ENCODE measurements at places on chromosomes 6 and 20.

- DNase-seq, result no peak
These were observed 1.1 kb downstream of the RGS17 start for GRCh38 chr6:153129873-153130514.

DNA sequence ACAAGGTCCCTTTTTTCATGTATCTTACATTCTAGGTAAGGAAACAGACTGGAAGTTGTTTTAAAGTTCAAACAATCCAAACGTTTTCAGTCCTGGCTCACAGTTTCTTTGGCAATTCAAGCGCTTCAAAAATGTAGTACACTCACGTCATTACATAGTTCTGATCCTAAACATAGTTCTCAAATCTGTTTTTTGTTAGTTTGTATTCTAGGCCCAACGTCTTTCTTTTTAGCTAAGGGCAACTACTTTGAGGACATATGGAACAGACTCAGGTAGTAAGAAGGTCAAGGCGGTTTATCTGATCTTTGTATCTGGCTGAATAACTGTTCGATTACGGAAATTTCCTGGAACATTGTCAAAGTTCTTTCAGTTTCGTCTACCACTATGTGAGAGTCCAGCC is 36.9 kb upstream of the PLCB4 start:
- DNase-seq, result no peak

DNA sequence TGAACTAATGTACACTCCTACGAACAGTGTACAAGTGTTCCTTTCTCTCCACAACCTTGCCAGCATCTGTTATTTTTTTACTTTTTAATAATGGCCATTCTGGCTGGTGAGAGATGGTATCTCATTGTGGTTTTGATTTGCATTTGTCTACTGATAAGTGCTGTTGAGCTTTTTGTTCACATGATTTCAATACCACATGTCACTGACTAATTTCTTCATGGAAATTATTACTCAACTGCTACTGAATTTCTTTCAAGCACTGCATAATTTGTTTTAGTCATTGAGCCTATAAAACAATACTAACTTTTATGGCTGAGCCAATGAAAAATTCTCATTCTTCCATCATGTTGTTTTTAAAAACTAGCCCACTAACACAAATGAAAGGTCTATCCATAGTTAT is 115.4 kb downstream of the FRK start:
- no peak for DNase-seq

DNA sequence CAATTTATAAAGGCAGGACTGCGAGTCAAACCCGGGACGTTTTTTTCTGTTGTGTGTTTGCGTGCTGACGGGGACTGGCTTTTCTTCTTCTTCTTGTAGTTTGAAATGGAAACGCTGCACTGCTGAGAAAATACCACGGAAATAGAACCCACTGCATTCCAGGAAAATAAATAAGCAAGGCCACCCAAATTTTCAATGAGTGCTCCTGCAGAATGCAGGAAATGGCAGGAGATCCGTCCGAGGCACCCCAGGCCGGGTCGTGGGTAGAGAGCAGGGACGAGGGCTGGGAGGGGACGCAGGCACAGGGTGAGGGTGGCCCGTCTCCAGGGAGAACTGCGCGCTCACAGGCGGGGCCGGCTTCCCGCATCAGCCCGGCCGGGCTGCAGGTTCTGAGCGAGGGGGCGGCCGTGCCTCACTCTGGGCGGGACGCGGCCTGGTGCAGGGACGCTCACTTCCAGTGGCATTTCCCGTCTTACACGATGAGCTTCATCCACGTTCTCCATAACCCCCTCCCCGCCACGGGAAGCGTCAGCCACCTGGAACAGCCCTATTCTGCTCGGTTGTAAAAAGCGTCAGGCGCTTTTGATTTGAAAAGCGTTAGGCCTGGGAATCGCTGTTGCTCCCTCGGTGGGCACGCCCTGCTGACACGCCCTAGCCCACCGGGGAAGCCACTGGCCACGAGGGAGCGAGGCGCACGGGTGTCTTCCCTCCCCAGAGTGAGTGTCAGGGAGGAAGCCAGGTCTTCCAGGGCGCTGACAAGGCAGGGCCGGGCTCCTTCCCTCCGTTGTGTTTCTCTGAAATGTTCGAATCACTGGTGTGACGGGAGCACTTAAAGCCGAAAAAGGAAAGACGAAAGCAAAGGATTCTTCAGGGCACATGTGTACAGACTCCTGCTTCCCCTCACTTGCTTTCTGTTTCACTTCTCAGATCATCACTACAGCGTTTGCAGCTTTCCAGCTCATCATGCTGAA is 17.9 kb upstream of the EXOC2 start:
- DNase-seq, result peak; percentile 40

DNA sequence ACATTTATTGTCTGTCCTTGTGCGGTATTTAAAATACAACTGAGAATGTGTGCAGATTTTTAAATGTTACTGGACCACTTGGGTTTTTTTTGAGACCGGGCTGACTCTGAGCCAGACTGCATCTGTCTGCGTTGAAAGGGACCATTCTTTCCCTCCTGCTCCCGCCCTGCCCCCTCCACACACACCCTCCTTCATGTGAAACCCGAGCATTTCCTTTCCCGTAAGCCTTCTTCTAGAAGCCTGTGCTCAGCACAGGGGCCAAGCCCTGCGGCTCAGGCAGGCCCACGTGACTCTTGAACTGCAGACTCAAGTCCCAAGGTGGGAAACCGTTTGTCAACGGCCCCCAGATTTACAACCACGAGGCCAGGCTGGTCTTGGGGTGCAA is 82.7 kb upstream of the FOXC1 start:
- no peak for DNase-seq

DNA sequence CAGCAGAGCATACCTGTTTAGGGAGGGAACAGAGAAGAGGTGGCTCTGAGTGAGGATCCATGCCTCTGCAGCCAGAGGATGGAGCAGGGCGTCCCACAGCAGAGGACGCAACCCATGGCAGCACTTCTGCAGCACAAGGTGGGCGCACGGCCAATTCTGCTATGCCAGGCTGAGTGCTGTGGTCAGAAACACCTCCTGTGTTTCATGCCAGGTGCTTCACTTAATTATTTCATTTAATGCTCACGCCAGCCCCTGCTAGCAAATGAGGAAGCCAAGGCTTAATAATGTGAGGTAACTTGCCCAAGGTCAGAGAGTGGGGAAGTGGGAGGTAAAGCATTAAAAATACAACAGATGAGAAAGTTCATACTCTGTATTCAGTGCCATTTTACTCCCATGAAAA is 68.5 kb upstream of the PTGIS start:
- no peak for DNase-seq

DNA sequence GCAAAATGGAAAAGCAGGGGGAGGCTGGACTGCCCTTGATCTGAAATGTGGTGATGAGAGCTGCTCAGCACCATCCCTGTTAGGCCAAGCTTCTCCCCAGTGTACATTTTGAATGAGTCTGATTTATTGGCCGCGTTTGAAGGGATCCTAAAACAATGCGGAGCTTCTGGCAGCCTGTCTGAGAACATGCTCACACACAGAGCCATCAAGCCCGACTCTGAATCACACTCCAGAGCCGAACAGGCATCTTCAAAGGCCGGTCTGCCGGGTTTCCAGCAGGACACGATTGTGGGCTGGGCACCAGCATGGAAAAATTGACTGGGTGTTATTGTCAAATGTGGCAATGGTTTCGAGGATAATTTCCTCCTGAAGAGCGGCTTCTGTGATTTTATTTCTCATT is 235.9 kb downstream of the TFAP2C start:
- DNase-seq, result no peak

- no peak for DNase-seq
These were observed 57.4 kb upstream of the EDN3 start for GRCh38 chr20:59242714-59243626.

- no peak for DNase-seq
These were observed 9.4 kb downstream of the TREML2 start for GRCh38 chr6:41191569-41191968.

DNA sequence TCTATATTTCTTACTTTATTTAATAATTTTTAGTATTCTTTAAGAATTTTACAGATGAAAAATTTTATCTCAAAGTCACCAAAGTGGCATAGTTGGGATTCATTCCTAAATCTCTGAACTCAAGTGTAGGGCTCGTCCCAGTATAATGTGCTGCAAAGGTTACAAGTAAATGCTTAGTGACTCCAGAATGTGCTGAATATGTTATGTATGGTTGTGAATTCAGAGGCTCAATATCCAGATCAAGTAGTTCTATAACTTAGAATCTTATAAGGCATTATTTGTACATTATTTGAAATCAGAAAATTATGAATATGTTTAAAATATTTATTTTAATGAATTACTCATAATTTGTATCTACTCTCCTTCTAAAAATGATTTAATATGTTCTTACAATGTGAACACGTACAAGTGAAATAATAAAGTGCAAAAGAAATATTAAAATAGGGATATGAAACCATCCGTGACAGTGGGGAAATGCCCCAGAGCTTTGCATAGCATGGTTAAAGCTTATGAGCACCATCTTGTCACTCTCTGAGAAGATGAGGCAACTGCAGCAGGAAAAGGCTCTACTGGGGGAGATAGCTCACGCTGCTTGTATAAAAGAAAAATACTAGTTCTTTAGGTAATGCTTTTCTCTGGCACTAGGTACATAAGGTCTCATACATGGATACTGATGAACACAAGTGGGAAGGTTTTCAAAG is 259.0 kb downstream of the FOXC1 start:
- no peak for DNase-seq

GRCh38 chr6:79801362-79801761 is 146.0 kb downstream of the ELOVL4 start:
- DNase-seq, result no peak

GRCh38 chr6:13711324-13711732 is 307 bp downstream of the RANBP9 start:
- no peak for DNase-seq

DNA sequence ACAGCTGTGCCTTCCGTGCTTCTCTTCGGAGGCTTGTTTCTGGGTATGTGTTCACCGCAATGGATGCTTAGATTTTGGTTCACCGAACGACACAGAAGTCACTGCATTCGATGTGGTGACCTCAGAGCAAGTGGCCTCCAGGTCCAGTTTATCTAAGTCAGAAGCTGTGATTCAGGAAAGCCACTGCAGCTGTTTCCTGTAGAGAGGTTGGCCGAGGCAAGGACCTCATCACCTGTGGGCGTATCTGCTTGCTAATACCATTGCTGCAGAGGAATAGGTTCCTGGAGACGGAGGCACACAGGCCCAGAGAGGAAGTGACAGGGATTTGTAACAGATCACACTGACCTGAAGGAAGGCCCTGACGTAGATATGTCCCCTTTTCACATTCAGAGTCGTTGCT is 82.7 kb downstream of the FARS2 start:
- no peak for DNase-seq

DNA sequence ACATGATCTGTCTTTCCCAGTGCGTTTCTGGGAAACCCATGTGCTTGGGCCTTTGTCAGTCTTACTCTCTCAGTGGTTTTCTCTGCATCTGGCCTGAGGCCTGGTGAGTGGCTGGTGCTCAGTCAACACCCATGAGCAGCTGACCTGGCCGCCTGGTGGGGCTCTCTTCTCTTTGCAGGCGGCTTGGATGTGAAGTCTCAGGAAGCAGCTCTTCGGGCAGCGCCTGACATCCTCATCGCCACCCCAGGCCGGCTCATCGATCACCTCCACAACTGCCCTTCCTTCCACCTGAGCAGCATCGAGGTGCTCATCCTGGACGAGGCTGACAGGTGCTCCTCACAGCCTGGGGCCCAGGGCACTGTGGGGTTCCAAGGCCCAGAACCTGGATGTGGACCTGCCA is 10.8 kb downstream of the DDX27 start:
- DNase-seq, result no peak

DNA sequence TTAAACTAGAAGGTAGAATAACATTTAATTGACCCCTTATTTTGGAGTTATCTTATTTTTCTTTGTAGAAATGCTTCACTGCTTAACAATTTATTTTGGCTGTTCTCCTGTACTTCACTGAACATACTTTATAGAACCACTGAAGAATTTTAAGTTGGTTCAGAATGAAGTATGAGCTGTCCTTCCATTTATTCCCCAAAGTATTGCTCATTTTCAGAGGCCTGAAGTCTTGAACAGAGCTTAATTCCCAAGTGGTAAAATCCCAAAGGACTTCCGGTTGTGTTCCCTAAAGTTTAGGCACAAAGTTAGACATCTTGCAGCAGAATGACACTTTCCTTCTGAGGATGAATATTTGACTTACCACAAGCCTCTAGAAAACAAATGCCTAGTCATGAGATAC is 233.3 kb downstream of the TINAG start:
- DNase-seq, result no peak

GRCh38 chr6:154170106-154170505 is 131.1 kb downstream of the OPRM1 start:
- DNase-seq, result no peak

- DNase-seq, result no peak
These were observed 10.3 kb upstream of the MAS1 start for GRCh38 chr6:159880412-159880975.

GRCh38 chr20:41551011-41551705 is 67.0 kb downstream of the CHD6 start:
- no peak for DNase-seq

- no peak for DNase-seq
These were observed 487.9 kb downstream of the RFPL4B start for GRCh38 chr6:112835078-112835477.

DNA sequence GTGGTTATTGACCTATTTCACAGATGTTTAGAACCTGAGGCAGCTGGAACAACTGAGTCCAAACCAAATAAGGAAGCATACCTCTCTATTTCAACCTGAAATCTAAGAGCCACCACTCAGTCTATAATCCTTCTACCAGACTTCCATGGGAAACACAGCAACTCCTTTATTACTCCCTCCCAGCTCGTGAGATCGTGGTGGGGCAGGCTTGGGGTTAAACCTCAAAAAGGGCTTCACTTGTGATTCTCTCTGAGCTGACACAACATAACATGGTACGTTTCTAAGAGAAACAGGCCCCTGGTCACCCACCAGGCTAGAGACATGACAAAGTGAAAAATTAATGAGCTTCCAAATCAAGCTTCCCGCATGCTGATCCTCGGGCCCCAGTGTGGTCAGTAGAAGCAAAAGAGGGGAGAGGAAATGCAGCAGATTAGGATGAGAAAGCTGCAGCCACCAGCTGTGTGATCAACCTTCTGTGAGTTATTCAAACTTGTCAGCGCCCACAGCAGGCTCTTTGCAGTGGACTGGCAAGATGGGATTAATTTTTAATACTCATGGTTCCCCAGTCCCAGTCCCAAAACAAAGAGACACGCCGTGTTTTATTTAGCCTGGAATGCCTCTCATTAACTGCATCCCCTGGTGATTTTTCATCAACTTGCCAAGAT is 9.3 kb downstream of the PKHD1 start:
- DNase-seq, result no peak

DNA sequence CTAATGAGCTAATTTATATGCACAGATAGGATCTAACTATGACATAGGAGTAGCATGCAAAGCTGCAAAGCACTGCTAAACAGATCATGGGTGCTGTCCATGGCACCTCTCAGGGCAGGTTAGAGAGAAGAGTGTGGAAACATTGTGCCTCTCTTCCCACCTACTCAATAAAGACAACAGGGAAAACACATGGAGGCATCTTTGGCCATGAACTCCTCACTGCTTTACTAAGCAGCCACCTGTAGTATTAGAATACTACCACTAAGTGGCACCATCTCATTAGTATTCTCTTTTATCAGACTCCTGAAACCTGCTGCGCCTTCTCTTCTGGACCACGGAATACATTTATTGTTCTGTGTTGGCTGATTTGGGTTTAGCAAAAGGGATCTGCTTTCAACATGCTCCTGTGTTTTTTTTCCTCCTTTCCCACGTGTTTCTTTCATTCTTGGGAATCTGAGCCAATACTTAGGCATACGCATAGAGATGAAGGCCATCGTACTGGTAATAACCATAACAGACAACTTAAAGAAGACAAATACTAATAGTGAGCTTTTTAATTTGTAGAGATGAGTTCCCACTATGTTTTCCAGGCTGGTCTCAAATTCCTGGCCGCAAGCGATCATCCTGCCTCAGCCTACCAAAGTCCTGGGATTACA is 9.4 kb upstream of the HDDC2 start:
- DNase-seq, result no peak

- DNase-seq, result no peak
These were observed 259.1 kb downstream of the HDGFL1 start for GRCh38 chr6:22828179-22829062.

Measured in activated effector memory CD4-positive, alpha-beta T cell treated with Interleukin-2 at 50 U/mL for 16 hours (primary cell).